ENCODE measurements at places on chromosomes 5 and 9.

- DNase-seq: no peak
Observed at GRCh38 chr9:127395497-127396252, 1.3 kb upstream of the SLC2A8 start.

DNA sequence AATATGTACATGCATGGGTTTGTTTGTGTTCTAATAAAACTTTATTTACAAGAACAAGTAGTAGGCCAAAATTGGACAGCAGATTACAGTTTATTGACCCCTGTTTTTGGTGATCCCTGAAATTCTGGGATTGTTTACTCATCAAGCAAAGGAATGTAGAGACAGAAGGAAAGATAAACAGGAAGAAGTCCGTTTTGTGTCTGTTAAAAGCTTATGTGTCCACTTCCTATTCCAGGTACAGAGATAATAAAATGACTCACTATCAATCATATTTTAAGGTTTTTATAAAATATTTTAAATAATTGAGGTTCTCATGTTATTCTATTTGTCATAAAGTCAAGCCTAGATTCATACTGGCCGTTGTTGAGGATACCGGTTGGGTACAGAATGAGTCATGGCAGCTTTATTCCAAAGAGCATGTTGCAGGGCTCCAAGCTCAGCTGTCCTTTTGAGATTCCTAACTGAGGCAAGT lies 214.9 kb upstream of the DAB2 start:
- DNase-seq: no peak

GRCh38 chr9:128120741-128121465 lies 6.6 kb downstream of the PTGES2 start:
- DNase-seq: no peak

DNA sequence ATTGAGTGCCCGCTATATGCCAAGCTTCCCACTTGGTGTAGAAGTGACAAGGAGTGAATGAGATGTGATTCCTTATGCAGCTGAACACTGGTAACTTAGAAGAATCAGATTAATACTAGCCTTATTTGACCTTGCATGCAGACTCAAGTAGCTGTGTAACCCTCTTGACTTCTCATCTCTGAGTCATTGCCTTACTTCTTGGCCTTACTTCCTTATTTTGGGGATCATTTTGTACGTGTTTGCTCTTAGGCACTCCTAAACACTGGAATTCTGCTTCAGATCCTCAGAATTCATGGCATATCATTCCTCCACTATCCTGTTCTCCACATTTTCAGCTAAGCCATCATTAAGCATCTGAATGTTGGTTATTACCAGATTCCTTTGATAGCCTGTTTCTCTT lies 948.9 kb upstream of the ARRDC3 start:
- DNase-seq: no peak

GRCh38 chr5:62509806-62510205 lies 68.8 kb upstream of the LRRC70 start:
- DNase-seq: no peak

DNA sequence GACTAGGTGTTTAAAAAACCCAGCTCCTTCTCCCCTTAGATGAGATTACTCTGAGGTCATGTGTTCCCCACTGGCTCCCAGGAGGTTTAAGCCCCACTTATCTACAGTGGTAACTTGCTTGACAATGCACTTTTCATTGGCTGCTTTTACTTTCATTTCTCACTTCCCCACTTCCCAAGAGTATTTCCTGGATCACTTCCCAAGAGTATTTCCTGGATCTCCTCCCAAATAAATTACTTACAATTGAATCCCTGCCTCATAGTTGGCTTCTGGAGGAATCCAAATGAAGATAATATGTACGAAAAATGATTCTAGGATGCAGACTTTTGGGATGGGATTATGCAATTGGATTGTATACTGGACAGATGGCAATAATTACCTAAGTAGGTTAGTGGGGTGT lies 47.1 kb upstream of the CHSY3 start:
- no peak for DNase-seq
